ENCODE measurements at places on chromosomes 2 and 18.
A peak's percentile ranks its signal among the peaks of the same experiment; 100 is the strongest.

GRCh38 chr18:65735155-65735554 lies 15.7 kb upstream of the CDH7 start:
- no peak for DNase-seq

- peak; percentile 49 for DNase-seq
Observed at GRCh38 chr2:227324642-227324994, 433 bp upstream of the MFF start.

- no peak for DNase-seq
Observed at GRCh38 chr2:235026649-235027557, 75.1 kb downstream of the SH3BP4 start.

DNA sequence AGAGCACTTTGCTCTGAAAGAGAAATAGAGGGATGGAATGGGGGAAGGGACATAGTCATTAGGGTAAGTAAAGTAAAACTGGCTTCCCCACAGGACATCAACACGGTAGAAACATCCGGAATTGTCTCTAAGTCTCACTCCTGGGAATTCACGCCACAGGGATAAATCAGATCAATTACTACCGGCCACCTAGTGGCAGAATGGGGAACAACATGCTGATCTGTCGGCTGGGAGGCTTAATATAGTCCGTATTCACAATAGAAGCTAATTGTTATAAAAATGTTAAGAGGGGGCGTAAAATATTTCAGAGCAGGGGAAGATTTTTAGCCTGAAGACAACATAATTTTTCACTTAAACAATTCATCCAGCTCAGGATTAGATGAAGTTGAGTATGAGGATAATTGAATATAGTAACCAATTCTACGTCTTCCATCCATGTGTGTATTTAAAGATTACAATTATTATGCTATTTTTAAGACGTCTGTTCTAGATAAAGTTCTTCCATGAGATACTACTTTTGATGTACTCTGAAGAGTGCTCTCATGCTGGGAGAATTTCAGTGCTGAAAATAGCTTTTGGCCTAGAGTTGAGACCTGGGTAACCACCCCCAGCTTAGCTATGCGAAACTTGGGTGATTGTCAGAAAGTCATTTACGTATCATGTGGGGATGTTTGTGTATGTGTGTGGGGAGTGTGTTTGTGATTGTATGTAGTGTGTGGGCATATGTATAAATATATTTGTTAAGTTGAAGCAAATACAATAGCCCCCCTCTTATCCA lies 65.7 kb downstream of the LRRTM1 start:
- no peak for DNase-seq

DNA sequence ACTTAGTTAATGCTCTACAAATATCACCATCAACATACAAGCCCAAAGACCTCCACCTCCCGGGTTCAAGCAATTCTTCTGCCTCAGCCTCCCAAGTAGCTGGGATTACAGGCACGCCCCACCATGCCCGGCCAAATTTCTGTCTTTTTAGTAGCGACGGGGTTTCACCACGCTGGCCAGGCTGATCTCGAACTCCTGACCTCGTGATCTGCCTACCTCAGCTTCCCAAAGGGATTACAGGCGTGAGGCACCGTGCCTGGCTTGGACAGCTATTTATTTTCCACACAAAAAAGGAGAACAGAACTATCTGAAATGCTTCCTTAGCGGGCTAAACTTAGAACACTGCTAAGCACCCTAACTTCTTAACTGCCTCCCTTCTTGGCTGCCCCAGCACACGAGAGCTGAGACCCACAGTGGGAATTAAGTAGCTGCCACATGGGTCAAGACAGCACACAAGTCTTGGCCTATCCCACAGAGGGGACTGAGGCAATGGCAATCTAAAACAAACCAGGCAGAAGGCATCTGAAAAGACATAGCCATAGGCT lies 24.8 kb downstream of the CYTIP start:
- DNase-seq: no peak

DNA sequence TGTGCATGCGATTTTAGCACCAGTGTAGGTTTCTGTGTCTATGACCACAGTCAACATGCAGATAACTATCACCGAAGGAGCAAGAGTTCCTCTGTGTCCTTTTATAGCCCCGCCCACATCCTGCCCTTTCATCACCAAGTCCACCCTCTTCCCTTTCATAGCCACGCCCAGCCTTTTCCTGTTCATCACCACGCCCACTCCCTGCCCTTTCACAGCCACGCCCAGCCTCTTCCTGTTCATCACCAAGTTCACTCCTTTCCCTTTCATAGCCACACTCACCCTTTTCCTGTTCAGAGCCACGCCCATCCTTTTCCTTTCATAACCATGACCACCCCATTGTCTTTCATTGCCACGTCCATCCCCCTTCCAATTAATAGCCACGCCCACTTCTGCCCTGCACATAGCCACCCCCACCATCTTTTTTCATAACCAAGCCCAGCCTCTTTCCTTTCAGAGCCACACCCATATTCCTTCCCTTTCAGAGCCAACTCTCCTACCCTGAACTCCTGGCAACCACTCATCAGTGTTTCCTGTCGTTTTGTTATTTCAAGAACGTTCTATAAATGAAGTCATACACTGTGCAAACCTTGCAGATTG lies 273.9 kb downstream of the MYT1L start:
- no peak for DNase-seq

- no peak for DNase-seq
Observed at GRCh38 chr2:68774569-68775271, 40.1 kb downstream of the ARHGAP25 start.

- DNase-seq: no peak
Observed at GRCh38 chr18:79252904-79253633, 142.7 kb upstream of the NFATC1 start.

- DNase-seq: no peak
Observed at GRCh38 chr2:136658201-136658600, 107.1 kb upstream of the THSD7B start.

GRCh38 chr2:10490806-10491291 lies 42.7 kb upstream of the ODC1 start:
- no peak for DNase-seq

DNA sequence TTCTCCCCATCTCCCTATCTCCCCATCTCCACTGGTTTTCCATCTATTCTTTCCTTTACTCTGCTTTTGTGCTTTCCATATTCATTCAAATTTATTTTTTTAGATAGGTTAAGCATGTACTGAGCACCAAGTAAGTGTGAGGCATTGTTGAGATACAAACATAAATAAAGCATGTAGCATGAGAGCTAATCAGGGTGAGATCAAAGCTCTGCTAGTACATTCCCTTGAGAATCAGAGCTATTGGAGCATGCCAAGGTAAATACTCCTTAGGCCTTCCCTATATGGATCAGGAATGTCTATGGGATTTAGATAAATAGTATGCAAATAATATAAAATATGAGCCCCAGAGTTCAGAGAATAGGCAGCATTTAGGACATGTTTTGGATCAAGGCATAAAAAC lies 25.3 kb downstream of the BABAM2 start:
- no peak for DNase-seq

GRCh38 chr18:46622999-46623398 lies 34.0 kb downstream of the LOXHD1 start:
- DNase-seq: no peak

DNA sequence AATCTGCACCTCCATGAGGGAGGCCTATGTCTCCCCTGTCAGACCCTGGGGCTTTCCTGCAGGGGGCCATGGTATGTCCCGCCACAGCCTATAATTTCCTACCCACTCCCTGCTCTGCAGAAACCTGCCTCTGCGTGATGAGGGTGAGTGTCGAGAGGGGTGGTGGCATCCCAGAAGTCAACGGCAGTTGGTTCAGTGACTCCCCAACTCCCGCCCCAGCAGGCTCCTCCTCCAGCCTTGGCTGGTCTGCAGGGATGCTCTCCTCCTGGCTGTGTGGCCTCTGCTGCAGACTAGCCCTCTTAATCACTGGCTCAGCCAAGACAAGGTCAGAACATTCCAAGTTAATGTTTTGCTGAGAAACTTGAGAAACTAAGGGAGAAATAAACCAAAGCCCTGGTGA lies 13.3 kb downstream of the CELF4 start:
- DNase-seq: no peak

GRCh38 chr2:18178736-18179349 lies 300.4 kb downstream of the KCNS3 start:
- no peak for DNase-seq

- no peak for DNase-seq
Observed at GRCh38 chr2:59733970-59734369, 819.5 kb downstream of the BCL11A start.

GRCh38 chr2:168394262-168394661 lies 61.8 kb upstream of the CERS6 start:
- DNase-seq: no peak

DNA sequence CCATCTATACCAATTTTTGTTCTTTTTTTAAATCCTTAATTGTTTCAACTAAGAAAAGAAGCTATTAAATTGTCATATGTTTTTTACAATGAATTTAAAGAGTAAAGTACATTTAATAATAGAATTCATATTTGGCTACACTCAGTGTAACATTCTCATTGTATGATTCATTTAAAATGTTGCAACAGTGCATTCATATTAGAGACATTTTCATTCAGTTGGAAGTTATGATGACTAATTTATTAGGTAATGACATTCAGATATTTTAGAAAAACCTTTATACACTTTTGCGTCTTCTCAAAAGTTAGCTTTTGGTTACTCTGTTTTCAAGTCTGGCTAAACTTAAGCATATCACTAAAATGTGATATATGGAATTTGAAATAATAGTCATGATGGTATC lies 887.5 kb upstream of the NRXN1 start:
- no peak for DNase-seq

- no peak for DNase-seq
Observed at GRCh38 chr2:206240327-206240726, 34.1 kb upstream of the ZDBF2 start.

DNA sequence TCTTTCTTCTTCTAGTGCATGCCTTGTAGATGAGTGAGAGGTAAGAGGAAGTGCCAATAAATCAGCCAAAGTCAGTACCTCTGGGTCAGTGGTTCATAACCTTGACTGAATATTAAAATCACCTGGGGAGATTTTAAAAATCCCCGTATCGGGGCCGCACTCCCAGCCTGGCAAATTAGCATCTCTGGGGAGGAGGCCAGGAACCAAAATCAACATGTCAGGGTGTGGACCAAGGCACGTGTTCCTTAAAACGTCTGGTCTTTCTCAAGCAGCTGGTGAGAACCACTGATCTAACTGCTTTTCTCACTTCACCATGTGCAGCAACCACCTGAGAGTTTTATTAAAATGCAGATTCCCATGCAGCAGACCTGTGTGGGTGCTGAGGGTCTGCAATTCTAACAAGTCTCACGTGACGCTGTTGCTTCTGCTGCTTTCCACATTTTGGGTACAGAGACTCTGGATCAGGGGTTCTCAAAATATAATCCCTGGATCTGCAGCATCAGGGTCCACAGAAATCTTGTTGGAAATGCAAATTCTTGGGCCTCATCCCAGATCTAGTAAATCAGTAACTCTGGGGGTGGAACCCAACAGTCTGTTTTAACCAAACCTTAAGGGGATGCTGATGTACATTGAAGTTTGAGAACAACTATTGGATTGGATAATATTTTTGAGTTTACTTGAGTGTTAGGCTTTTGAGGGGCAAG lies 49.5 kb downstream of the CHST9 start:
- no peak for DNase-seq

GRCh38 chr2:172970660-172971059 lies 105.0 kb upstream of the MAP3K20 start:
- DNase-seq: no peak

GRCh38 chr18:69987870-69988269 lies 40.2 kb upstream of the CD226 start:
- DNase-seq: no peak

- DNase-seq: no peak
Observed at GRCh38 chr18:27202741-27203140, 17.6 kb upstream of the CHST9 start.

GRCh38 chr2:42961385-42961811 lies 169.0 kb upstream of the HAAO start:
- DNase-seq: no peak

GRCh38 chr2:41928526-41928925 lies 119.3 kb upstream of the PKDCC start:
- no peak for DNase-seq

GRCh38 chr18:31162825-31163435 lies at the start of gene DSC1:
Gene DSC1, minus strand, starts transcription at chr18:31162856. Its CDS starts 262 bp downstream, at chr18:31162594.
- no peak for DNase-seq

- DNase-seq: peak; percentile 37
Observed at GRCh38 chr2:219634951-219635751, 7.7 kb downstream of the SLC4A3 start.

- no peak for DNase-seq
Observed at GRCh38 chr2:103208916-103209315, 447.1 kb downstream of the TMEM182 start.

GRCh38 chr18:48053881-48054816 lies 123.7 kb upstream of the SMAD2 start:
- no peak for DNase-seq

GRCh38 chr2:120203251-120204021 lies 19.8 kb downstream of the TMEM185B start:
- DNase-seq: no peak

DNA sequence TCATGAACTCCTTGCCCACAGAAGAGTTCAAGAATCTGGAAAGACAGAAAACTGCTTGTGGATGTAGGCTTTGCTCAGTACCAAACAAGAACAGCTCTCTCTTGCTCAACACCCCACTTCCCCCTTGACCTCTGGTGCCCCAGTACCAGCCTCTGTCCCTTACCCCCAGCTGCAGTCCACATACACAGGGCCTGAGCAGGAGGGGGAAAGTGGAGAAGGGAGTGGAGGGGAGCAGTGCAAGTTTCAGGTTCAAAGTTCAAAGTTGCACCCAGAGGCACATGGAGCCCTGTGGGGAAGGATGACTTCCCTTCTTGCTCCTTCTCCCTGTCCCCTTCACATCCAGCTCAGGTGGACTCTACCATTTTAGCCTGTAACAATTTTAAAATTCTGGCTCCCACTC lies 61.1 kb upstream of the LPIN2 start:
- no peak for DNase-seq

GRCh38 chr2:4959219-4959618 lies 733.0 kb upstream of the SOX11 start:
- DNase-seq: no peak

DNA sequence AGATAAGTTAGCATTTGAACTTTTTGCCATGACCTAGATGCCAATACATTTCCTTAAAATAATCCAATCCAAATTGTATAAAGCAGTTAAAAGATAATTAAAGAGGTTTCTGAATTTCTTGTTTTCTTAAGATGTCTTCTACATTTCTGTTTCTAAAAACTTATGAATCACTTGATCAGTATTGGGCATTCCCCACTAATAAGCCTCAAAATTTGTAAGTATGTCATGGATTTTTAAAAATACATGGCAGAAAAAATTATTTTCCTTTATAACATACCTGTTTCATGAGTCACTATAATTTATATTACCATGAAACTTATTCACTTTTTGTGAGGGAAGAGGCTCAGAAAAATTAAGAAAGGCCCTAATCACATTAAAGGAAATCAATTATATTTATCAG lies 90.3 kb upstream of the TFPI start:
- DNase-seq: no peak

DNA sequence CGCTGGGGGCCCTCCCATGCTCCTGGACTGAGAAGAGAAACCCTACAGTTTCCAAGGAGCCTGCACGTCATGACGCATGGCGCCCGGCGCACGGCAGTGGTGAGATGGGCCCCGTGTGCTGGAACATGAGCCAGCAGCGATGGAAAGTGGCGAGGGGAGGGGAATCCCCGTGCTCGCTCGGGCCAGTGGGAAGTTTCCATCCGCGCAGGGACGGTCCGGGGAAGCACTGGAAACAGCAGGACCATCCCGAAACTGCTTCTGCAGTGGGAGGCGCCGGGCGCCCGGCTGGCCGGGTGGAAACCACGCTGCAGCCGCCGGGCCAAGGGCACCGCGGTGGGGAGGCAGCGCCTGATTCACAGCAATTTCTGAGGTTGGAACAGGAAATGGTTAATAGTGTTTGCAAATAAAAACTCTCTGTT lies 4.9 kb upstream of the PDCD1 start:
- DNase-seq: no peak
